Effector CD8-positive, alpha-beta T cell (primary cell): ENCODE measurements at places on chromosomes 12 and 14.
A peak's percentile ranks its signal among the peaks of the same experiment; 100 is the strongest.

DNA sequence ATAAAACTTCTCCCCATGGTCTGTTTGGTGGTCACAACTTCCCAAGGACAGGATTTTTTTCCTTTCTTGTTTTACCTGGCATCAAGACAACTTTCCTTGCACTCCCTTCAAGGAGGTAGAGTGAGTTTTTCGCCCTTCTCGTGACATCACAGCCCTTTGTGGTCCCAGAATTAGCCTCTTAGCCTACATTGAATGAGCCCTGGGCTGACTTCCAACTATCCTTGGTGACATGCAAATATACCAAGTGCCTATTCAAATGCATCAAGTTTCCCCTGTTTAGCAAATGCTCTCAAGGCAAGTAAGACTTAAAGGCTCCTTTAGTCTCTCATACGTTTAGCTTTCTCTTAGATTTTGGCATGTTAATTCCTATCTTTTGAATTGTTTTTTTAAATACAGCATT is 36.6 kb downstream of the TC2N start:
- DNase-seq = no peak

- DNase-seq = no peak
Measured at GRCh38 chr12:47481041-47481440, 224.8 kb downstream of the RPAP3 start.

DNA sequence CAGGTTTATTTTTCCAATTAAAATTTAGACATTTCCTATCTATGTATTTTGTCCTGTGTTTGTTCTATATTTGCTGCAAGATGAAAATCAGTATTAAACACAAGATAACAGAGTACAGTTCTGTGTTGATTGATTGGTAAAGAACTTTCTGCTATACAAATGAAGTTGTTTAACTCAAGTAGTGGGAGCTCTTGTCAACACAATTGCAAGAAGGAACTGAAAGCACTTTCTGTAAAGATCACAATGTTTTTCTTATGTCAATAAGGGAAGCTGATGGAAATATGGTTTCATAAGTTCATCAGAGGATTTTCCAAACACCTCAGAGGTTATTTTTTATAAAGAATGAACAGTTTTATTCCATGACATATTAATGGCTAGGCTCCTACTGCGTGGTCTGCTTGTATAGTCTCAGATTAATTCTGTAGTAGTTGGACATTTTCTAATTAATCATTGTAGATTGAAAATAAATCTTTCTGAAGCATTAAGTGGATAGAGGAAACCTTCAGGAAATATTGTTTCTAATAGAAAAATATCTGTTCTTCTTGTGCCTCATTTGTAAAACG is 379.5 kb downstream of the LRFN5 start:
- DNase-seq = no peak

- DNase-seq = no peak
Measured at GRCh38 chr14:53767566-53767965, 189.1 kb downstream of the BMP4 start.

- no peak for DNase-seq
Measured at GRCh38 chr12:48021485-48022179, 17.4 kb upstream of the COL2A1 start.

DNA sequence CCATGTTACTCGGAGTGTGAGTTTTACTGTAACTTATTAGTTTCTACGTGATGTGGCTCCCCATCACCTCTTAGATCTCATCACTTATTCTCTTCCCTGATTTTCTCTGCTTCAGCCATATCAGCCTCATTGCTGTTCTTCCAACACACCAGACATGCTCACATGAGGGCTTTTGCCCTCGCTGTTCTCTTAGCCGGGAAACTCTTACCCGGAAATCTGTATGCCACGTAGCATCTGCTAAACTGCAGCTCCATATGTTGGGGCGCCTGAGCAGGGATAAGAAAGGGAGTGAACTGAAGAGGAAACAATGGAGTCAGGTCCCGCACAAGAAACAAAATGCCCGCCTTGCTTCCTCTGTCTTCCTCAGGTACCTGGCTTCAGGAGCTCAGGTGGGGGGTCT is 16.6 kb downstream of the SMUG1 start:
- DNase-seq = no peak

GRCh38 chr12:109255377-109255776 is 53.7 kb downstream of the FOXN4 start:
- no peak for DNase-seq

DNA sequence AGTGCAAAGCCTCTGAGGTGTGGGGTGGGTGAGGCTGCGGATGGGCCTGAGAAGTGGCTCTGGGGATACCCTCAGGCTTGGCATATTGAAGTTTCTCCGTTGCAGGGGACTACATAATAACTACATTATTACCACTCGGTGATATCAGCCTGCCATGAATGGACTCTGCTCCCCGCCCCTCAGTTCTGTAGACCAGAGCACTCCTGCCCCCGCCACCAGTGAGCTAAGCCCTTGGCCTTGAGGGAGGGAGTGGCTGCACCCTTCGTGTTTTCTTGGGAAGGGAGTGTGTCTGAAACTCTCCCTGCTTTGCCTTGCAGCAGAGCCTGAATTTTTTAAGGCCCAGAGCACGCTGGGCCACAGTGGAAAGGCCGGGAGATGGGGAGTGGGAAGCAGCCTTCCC is 1.7 kb downstream of the ORAI1 start:
- DNase-seq = no peak

DNA sequence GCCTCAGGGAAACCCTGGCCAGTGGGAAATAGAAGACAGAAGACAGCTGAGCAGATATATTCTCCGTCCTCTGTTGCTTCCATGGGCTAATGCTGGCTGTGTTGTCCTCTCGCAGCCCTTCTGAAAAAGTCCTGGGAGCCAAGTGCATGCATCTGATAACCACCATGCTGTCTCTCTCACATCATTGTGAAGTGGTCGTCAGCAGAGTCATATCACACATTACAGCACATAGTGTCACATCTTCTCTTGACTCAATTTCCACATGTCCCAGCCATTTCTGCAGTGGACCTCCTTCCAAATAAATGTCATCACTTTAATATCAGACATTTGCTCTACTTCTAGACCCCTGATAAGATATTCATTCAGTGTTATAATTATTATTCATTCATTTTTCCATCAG is 3.8 kb downstream of the TAS2R20 start:
- no peak for DNase-seq

DNA sequence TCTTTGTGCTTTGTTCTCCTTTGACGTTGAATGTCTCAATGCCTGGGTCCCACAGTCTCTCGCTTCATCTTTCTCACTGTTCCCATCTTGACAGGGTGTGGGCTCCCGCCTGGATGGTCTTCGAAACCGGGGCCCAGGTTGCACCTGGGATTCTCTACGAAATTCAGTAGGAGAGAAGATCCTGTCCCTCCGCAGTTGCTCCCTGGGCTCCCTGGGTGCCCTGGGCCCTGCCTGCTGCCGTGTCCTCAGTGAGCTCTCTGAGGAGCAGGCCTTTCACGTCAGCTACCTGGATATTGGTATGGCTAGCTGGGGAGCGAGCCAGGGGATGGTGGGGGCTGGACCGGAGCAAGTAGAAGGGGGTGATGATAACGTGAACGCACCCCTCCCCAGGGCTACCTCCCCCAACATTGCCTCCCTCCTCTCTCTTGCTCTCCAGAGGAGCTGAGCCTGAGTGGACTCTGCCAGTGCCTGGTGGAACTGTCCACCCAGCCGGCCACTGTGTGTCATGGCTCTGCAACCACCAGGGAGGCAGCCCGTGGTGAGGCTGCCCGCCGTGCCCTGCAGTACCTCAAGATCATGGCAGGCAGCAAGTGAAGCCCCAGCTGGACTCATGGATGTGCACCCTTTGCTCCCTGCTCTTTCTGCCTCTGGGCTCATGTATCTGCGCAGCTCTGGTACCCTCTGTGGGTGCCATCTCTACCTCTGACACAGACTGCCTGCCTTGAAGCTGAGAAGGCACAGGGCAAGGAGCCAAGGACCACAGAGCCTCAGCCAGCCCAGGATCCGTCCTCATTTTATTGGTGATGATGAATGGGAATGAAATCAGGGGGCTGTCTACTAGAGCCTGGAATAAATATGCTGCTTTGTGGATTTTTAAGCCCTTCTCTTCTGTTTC is 1.5 kb downstream of the NPFF start:
- DNase-seq = no peak

- peak; percentile 59 for DNase-seq
Measured at GRCh38 chr12:57005980-57006808, at the start of gene ZBTB39. TSS of gene ZBTB39 (minus strand) at chr12:57006546. CDS start at chr12:57004917, 1,629 bp downstream.

- no peak for DNase-seq
Measured at GRCh38 chr12:39272871-39273655, 169.9 kb downstream of the KIF21A start.

DNA sequence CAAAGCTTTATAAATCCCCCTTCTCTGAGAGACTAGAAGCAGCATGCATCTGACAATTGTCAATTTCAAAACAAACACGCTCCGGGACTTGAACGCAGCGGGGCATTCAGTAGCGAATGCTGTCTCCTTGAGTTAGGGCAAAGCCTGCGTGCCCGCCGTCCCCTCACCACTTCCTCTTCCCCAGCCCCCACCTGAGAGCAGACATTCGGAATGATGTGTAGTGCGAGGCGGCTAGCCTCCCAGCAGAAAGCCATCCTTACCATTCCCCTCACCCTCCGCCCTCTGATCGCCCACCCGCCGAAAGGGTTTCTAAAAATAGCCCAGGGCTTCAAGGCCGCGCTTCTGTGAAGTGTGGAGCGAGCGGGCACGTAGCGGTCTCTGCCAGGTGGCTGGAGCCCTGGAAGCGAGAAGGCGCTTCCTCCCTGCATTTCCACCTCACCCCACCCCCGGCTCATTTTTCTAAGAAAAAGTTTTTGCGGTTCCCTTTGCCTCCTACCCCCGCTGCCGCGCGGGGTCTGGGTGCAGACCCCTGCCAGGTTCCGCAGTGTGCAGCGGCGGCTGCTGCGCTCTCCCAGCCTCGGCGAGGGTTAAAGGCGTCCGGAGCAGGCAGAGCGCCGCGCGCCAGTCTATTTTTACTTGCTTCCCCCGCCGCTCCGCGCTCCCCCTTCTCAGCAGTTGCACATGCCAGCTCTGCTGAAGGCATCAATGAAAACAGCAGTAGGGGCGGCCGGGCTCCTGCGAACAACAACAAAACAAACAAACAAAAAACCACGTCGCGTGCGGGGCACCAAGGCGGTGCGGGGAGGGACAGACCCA is 2.2 kb downstream of the PRMT8 start:
- DNase-seq = no peak

GRCh38 chr14:72512925-72513324 is 381.0 kb downstream of the DPF3 start:
- DNase-seq = no peak

- no peak for DNase-seq
Measured at GRCh38 chr14:98890556-98891340, 381.2 kb downstream of the BCL11B start.

GRCh38 chr12:29242921-29243431 is 93.9 kb downstream of the FAR2 start:
- no peak for DNase-seq

DNA sequence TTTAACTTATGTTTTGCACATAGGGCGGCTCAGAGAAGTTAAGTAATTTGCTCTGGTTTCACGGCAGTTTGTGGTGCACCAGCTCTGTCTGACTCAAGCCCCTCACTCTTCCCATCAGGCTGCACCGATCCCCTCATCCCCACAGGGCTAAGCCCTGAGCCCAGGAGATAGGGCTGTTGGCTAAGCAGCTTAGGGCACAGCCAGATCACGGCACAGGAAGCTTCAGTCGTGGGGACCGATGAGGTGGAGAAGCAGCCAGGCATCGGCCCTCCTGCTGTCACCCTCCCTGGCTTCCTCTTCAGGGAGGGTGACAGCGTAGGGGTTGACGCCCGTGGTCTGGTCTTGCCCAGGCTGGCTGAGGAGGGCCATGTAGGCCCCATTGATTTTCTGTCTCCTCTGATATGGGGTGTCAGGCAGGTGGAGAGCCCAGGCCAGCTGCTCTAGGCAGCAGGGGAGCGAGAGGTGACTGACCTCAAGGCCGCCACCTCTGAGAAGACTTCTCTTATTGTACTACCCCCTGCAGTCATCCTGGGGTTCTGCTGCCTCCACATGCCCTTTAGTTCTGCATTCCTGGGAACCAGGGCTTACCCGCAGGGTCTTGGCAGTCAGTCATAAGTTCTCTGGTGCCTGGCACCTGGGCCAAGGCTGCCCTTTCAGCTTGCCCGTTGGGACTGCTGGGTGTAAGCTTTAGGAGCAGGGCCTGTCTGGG is 166.4 kb downstream of the TSPAN9 start:
- DNase-seq = no peak

DNA sequence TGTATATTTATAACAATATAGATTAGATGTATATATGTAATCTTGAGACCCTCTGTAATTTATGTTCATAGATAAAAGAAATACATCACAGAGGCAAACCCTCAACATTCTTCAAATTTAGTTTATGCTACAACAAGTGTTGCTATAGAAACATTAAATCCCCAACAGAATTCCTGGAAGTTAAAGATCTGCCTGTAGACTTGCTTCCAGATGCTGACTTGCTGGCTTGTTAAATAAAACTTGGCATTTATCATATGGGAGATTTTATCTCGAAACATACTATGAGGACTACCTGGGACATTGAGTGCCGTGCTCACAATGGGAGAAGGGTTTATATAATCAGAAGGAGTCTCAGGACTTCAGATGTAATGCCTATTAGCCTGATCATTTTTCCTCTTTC is 136.3 kb upstream of the PLXNC1 start:
- DNase-seq = no peak

DNA sequence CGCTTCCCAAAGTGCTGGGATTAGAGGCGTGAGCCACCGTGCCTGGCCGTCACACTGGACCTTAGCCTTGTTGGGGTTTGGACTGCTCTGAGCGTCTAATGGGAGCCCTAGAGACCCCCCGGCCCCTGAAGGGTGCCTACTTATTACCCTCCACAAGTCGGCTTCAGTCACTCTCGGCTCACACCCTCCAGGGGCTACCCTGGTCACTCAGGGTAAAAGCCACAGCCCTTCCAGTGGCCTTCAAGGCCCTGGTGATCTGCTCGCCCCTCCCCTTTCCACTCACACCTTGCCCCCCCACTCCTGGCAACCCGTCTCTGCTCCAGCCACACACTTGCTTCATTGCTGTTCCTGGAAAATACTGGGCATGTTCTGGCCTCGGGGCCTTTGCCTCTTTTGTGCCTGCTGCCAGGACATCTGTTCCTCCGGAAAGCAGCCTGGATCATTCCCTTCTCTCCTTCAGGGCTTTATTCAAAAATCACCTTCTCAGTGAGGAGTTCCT is 3.6 kb upstream of the MORN3 start:
- DNase-seq = no peak

- DNase-seq = no peak
Measured at GRCh38 chr12:115866909-115867525, 410.5 kb downstream of the MED13L start.

DNA sequence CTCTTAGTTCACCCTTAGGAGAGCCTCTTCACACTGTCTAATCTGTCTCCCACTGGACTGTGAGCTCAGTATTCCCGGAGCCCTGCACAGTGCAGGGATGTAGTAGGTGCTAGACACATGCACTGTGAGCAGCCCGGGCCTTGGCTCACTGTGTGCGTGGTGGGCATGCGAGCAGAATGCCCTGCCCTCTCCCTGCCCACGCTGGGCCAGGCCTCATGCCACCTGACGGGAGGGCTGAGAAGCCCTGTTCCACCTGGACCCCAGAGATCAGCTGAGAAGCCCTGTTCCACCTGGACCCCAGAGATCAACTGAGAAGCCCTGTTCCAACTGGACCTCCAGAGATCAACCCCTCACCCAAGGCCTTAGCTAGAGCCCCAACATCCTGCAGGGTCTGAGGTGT is 10.9 kb downstream of the RPS6KL1 start:
- DNase-seq = no peak
